ENCODE measurements at places on chromosomes 12 and 14.

DNA sequence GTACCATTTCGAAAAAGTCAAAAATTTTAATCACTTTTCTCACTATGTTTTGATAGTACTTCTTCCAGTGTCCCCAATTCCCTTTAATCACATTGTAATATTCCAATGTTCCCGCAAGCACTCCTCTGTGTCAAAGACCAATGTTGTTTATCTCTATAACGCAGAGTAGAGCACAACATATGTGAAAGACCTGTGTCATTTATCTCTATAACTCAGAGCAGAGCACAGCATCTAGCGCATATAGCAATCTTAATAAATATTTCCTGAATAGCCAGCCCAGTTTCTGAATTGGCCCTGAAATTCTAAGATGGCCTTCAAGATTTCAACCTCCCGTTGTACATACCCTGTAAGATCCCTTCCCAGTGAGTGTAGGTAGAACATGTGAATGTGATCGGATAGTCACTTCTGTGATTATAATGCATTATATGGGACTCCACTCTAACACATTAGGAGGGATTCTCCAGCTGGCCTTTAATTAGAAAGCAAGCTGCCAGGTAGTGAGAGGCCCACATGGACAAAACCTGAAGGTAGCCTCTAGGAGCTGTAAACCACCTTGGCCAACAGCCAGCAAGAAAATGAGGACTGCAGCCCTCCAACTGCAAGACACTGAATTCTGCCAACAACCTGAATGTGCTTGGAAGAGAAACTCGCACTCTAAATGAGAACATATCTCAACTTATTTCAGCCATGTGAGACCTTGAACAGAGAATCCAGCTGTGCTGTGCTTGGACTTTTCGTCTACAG lies 238.8 kb upstream of the SYT10 start:
- H3K4me1 ChIP-seq = no peaks in the 10 kb centered on the region
- H3K27me3 ChIP-seq = no peaks in the 10 kb centered on the region
- H3K4me3 ChIP-seq = no peak overlapping the region
- H3K36me3 ChIP-seq = no peaks in the 10 kb centered on the region

DNA sequence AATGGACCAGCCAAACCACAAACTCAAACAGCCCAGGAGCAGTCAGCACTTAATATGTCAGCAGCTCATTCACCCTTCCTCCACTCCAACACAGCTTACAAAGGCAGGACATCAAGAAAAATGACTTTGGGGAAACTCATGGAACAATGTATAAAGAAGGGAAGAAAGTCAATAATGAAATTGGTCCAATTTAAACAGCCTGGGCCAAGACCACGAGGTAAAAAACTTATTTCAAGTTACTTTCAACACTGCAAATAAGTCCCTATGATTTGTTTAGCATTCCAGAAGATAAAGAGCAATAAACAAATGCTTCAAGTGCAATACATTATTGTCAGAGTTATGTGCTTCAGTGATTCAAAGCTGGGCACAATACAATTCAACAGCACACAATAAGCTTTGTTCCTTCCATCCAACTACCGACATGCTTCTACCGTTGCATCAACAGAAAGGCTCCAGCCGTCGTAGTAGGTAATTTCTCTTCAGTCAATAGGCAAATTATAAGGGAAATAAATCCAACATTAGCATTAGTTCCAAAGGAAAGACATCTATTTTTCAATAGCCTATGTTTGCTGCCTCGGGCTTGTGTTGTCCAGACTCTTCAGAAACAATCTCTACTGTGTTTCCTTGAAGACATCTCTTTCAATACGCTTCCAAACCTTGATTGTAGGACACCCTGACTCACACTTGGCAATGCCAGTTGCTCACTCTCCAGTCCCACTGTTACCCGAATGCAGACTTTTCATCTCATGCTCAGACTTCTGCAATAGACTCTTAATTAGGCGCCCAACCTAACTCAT lies 225.7 kb downstream of the NUAK1 start:
- no peak for DNase-seq
- no peaks in the 10 kb centered on the region for H3K4me1 ChIP-seq
- H3K27ac ChIP-seq = no peak overlapping the region

GRCh38 chr12:8636581-8636980 lies 23.9 kb upstream of the AICDA start:
- no peak for DNase-seq
- H3K27me3 ChIP-seq = no peaks in the 10 kb centered on the region
- no peaks in the 10 kb centered on the region for H3K4me1 ChIP-seq
- H3K36me3 ChIP-seq = no peaks in the 10 kb centered on the region
- no peak overlapping the region for H3K27ac ChIP-seq
- H3K4me3 ChIP-seq = no peak overlapping the region

DNA sequence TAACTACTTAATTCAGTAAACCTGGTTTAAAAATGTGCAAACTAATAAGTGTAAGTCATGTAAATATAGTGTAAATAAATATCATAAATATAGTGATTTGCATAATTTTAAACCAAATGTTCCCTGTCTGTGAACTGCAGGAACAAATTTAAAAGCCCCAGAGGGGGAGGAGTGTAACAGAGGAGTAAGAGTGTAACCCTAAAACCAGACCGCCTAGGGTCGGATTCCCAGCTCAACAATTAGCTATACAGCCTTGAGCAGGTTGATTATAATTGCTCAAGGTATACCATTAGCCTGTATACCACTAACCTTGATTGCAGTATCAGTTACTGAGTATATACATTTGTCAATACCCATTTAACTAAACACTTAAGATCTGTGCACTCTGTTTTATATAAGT lies 218.4 kb downstream of the ADAMTS20 start:
- H3K36me3 ChIP-seq = no peaks in the 10 kb centered on the region
- H3K27me3 ChIP-seq = no peaks in the 10 kb centered on the region
- DNase-seq = no peak
- H3K27ac ChIP-seq = no peak overlapping the region
- no peaks in the 10 kb centered on the region for H3K4me1 ChIP-seq
- no peak overlapping the region for H3K4me3 ChIP-seq

GRCh38 chr12:49554266-49554665 lies 13.7 kb downstream of the MCRS1 start:
- H3K4me3 ChIP-seq = no peak overlapping the region
- H3K27me3 ChIP-seq = peaks cover 15% of the 10 kb centered on the region
- H3K27ac ChIP-seq = no peak overlapping the region
- DNase-seq = no peak
- H3K4me1 ChIP-seq = peaks cover 6% of the 10 kb centered on the region

- peaks cover 76% of the 10 kb centered on the region for H3K27me3 ChIP-seq
- H3K4me3 ChIP-seq = no peak overlapping the region
- peaks cover 6% of the 10 kb centered on the region for H3K4me1 ChIP-seq
- H3K36me3 ChIP-seq = peaks cover 1% of the 10 kb centered on the region
Observed at GRCh38 chr14:104462651-104463630, 116.6 kb upstream of the C14orf180 start.

DNA sequence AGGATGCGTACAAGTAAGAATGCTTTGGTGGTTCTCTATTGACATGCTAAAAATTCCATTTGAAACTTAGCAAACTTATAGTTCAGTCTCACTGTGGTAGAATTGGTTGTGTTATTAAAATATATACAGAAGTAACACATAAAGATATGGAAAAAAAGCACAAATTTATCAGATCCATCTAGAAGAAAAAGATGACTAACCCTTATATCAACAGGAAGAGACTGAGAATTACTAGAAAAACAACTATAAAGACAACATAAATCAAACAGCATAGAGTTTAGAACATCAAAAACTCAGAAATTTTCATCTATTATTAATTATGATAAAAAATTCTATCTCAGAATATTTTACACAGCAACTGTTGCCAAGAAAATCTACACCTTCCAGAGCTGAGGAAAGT lies 491.0 kb downstream of the ETNK1 start:
- no peak overlapping the region for H3K27ac ChIP-seq
- H3K27me3 ChIP-seq = no peaks in the 10 kb centered on the region
- no peaks in the 10 kb centered on the region for H3K4me1 ChIP-seq
- no peak overlapping the region for H3K4me3 ChIP-seq
- H3K36me3 ChIP-seq = no peaks in the 10 kb centered on the region
- DNase-seq = no peak

GRCh38 chr12:46267575-46267824 lies 1.3 kb downstream of the SLC38A1 start:
- peaks cover 11% of the 10 kb centered on the region for H3K36me3 ChIP-seq
- H3K4me3 ChIP-seq = no peak overlapping the region
- no peaks in the 10 kb centered on the region for H3K27me3 ChIP-seq

DNA sequence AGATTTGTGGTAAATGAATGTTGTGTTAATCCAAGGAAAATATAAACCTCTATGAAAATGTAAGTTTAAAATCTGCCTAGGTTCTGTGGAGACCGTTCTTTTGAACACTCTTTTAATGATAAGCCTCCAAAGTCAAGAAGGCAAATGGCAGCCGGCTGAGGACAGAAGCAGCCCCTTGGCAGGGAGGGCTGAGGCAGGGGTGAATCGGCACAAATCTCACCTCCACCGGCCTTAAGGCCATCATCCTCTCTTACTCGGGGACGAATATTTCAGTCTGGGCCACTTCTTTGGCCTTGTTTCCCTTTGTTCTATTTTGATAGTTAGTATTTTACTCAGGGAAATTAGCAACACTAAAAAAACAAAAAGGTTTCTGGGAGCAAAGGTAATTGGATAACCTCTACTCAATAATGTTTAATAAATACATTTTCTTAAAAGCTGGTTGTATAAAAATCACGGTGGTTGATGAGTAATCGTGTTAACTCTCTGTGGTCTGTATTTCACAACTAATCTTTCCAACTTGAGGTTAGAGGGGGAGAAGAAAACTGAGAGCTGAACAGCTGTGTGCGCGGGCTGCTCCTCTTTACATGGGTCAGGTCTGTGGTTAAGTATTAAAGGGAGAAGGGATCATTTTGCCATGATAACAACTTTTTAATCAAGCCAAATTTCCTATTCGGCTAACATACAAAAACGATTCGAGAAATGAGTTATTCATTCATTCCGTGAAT lies 18.6 kb downstream of the LGMN start:
- DNase-seq = no peak
- peaks cover 16% of the 10 kb centered on the region for H3K4me1 ChIP-seq
- H3K27me3 ChIP-seq = peaks cover 10% of the 10 kb centered on the region
- H3K27ac ChIP-seq = peak overlapping the region; percentile 38
- no peak overlapping the region for H3K4me3 ChIP-seq
- peaks cover 5% of the 10 kb centered on the region for H3K36me3 ChIP-seq

DNA sequence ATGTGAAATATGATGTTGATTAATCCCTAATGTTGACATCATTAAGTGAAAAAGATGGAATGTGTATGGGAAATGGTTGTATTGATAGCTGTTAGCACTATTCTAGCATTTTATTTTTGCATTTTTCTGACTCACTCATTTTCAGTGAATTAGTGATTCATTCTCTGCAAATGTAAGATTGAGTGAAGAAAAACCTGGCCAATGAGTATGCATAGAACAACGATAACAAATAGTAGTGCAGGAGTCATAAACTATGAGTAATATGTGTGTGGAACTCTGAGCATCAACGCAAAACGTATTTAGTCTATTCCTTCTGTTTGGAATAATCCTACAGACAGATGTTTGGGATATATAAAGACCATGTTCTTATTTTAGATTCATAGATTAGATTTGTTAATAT lies 76.3 kb upstream of the RTL1 start:
- H3K27me3 ChIP-seq = peaks cover 57% of the 10 kb centered on the region
- H3K4me3 ChIP-seq = no peak overlapping the region
- no peak for DNase-seq
- no peak overlapping the region for H3K27ac ChIP-seq

DNA sequence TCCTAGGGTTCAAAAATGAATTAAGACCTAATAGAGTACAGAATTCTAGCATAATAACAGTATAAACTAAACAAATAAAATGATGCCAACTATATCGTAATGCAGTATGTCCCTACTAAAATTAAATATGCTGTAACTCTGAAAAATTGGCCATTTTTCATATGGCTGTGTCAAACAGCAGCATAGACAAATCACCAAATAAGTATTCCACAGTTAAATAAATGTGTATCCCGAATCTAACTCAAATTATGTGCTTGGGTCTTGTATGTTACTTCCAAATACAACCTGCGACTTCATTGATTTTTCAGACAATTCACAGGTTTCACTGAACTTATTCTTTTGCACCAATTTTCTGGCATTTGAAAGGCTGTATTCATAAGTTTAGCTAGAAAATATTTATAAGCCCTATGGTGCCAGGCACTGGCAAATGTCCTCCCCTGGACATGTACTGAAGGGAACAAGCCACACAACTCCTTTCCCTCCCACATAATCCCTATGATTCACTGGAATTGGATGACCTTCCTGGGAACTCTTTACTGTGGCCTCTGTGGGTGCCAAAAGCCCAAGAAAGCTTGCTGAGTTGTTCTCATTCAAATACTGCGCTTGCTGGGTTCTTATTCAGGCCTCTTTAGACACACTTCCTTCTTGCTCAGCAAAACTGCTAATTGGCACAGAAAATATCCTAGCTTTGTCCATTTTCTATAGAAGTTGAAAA lies 108.8 kb downstream of the KITLG start:
- H3K36me3 ChIP-seq = no peaks in the 10 kb centered on the region
- H3K27me3 ChIP-seq = no peaks in the 10 kb centered on the region
- DNase-seq = no peak

DNA sequence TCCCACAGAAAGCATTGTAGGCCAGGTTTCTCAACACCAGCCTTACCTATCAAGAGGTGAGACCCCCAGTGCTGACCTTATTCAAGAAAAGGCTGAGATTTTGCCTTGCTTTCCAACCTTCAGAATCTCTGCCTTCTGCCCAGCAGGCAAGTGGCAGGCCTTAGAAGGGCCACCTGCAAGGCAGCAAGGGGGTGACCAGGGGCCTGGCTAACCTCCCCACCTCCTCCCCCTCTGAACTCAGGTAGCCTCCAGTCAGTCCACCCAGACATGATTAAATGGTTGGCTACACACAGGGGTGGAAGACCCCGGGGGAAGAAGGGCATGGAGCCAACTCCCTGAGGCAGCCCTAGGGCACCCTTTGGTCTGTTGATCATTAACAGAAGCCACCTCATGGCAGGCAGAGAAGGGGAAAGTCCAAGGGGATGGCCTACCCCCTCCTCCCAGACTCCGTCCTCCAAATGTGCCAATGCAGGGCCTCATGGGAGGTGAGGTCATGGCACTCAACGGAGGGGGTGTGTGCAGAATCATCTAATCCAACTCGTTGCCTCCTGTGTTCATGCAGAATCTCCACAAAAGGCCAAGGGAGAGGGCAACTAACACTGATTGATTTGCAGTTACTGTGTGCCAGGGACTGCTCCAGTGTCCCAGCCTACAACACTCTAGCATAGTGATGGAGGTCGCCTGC lies 8.5 kb downstream of the ZFP36L1 start:
- H3K27me3 ChIP-seq = no peaks in the 10 kb centered on the region
- DNase-seq = no peak
- H3K4me3 ChIP-seq = no peak overlapping the region

GRCh38 chr14:100849115-100849781 lies 23.3 kb downstream of the MEG3 start:
- DNase-seq = no peak
- no peak overlapping the region for H3K4me3 ChIP-seq
- H3K36me3 ChIP-seq = peaks cover 2% of the 10 kb centered on the region
- H3K27me3 ChIP-seq = no peaks in the 10 kb centered on the region
- H3K27ac ChIP-seq = no peak overlapping the region

- no peaks in the 10 kb centered on the region for H3K4me1 ChIP-seq
- no peak overlapping the region for H3K27ac ChIP-seq
- H3K4me3 ChIP-seq = no peak overlapping the region
- no peak for DNase-seq
- H3K27me3 ChIP-seq = no peaks in the 10 kb centered on the region
Observed at GRCh38 chr12:44193281-44193680, 357.4 kb downstream of the TMEM117 start.

GRCh38 chr12:106249411-106250135 lies 1.8 kb upstream of the CKAP4 start:
- H3K4me3 ChIP-seq = peak overlapping the region; percentile 68
- no peak for DNase-seq
- H3K27me3 ChIP-seq = no peaks in the 10 kb centered on the region
- peak overlapping the region; percentile 75 for H3K27ac ChIP-seq
- peaks cover 8% of the 10 kb centered on the region for H3K36me3 ChIP-seq

GRCh38 chr12:130216031-130216430 lies 53.8 kb downstream of the FZD10 start:
- H3K4me1 ChIP-seq = no peaks in the 10 kb centered on the region
- DNase-seq = no peak
- H3K4me3 ChIP-seq = no peak overlapping the region
- H3K36me3 ChIP-seq = no peaks in the 10 kb centered on the region
- H3K27me3 ChIP-seq = peaks cover 9% of the 10 kb centered on the region

All from central memory CD8-positive, alpha-beta T cell (primary cell).